ENCODE measurements at places on chromosomes 4 and X. TPM values are rescaled to one million over a fixed set of nuclear protein-coding genes. Genes with fewer than 3 reads are reported as not detected.

DNA sequence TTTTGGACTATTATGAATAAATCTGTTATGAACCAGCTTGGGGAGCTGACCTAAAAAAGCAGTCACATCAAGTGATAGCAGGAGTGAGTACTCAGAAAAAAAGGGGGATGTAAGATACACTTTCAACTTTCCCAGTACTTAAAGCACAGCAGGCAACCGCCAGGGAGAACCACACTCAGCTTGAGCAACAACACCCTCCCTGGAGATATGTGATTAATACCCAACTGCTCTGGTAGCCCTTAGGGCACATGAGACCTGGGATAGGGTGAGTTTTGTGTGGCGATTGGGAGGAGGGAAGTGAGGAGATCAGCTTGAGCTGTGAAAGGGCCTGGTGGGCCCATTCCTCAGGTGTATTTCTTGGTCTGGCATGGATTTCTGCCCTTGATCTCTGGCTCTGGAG, 220.3 kb upstream of the SFRP2 start:
- H3K27me3 ChIP-seq: peaks cover 2% of the 10 kb centered on the region
- no peak overlapping the region for H3K4me3 ChIP-seq

Gene PF4V1
- total RNA-seq: not detected

GRCh38 chr4:123477711-123478209, 81.2 kb downstream of the SPRY1 start:
- peaks cover 3% of the 10 kb centered on the region for H3K27me3 ChIP-seq
- peaks cover 33% of the 10 kb centered on the region for H3K4me1 ChIP-seq
- H3K27ac ChIP-seq: no peak overlapping the region
- H3K4me3 ChIP-seq: no peak overlapping the region
- no peaks in the 10 kb centered on the region for H3K36me3 ChIP-seq

Gene GPR119
- total RNA-seq: not detected

DNA sequence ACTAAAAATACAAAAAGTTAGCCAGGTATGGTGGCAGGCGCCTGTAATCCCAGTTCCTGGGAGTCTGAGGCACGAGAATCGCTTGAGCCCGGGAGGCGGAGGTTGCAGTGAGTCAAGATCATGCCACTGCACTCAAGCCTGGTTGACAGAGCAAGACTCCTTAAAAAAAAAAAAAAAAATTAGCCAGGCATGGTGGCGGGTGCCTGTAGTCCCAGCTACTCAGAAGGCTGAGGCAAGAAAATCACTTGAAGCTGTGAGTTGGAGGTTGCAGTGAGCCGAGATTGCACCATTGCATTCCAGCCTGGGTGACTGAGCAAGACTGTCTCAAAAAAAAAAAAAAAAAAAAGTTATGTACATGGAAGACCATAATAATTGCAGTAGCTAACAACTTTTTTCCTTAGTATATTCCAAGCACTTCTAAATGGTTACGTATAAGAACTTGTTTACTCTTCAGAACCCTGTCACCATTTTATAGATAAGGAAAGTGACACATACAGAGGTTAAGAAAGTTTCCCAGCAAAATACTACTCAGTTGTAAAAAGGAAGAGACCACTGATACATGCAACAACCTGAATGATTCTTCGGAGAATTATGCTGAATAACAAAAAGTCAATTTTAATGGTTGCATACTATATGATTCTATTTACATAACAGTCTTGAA, 24.5 kb downstream of the RUFY3 start:
- no peaks in the 10 kb centered on the region for H3K27me3 ChIP-seq
- H3K4me3 ChIP-seq: no peak overlapping the region
- H3K36me3 ChIP-seq: peaks cover 10% of the 10 kb centered on the region

DNA sequence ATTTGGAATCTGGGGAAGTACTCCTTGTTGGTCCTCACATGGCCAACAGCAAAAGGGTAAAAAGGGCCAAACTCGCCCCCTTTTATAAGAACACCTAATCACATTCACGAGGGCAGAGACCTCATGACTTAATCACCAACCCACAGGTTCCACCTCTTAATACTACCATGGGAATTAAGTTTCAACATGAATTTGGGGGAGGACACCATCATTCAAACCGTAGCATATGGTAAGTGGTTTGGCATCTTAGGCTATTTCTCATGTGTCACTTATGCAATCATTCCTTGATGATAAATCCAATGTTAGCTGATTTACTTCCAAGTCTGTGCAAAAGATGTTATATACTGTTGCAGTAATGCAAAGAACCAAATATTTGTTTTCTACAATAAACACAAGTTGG, 302.9 kb upstream of the FAM241A start:
- no peak overlapping the region for H3K27ac ChIP-seq
- H3K36me3 ChIP-seq: no peaks in the 10 kb centered on the region
- no peak for DNase-seq
- H3K4me1 ChIP-seq: no peaks in the 10 kb centered on the region
- H3K27me3 ChIP-seq: no peaks in the 10 kb centered on the region

DNA sequence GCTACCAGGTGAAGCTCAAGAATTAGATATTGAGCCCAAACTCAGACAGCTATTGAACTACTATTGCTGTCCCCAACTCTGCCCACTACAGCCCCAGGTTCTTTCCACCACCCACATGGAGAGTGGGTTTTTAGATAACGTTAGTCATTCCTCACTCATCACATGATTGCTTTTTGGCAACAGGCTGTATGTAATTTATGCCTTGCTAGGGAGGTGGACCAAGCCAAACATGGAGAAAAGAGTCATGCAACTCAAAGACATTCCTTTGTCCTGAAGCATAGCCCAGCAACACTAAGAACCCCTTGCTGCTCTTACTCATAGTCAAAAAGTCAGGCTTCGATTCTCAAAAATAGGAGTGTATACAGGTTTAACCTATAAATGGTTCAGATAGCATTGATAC, 275.9 kb upstream of the VCX3A start:
- H3K27me3 ChIP-seq: no peaks in the 10 kb centered on the region
- peak; percentile 3 for DNase-seq
- H3K4me3 ChIP-seq: no peak overlapping the region
- H3K27ac ChIP-seq: no peak overlapping the region
- no peaks in the 10 kb centered on the region for H3K4me1 ChIP-seq

DNA sequence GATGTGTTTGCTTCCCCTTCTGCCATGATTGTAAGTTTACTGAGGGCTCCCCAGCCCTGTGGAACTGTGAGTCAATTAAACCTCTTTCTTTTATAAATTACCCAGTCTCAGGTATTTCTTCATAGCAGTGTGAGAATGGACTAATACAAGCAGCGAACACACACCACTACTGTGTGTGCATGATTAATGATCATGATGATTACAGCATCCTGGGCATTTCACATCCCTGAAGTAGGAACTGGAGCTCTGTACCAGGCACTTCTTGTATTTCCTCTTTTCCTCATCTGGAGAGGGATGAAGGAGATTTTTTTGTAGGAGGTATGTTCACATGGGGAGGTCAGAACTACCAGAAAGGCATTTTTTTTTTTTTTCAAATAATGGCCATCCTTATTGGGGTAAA, 60.8 kb downstream of the PPM1K start:
- H3K4me3 ChIP-seq: no peak overlapping the region
- no peak overlapping the region for H3K27ac ChIP-seq
- DNase-seq: no peak
- no peaks in the 10 kb centered on the region for H3K36me3 ChIP-seq

Gene NXF2
- not detected for total RNA-seq

Gene CYBB
- not detected for total RNA-seq

Gene MAGEA4
- total RNA-seq: not detected

GRCh38 chr4:153471698-153472093, 5.5 kb downstream of the TMEM131L start:
- H3K36me3 ChIP-seq: peaks cover 11% of the 10 kb centered on the region
- no peak overlapping the region for H3K27ac ChIP-seq
- no peak for DNase-seq

GRCh38 chr4:80980239-80980638, 50.3 kb upstream of the BMP3 start:
- no peaks in the 10 kb centered on the region for H3K4me1 ChIP-seq
- H3K27me3 ChIP-seq: peaks cover 4% of the 10 kb centered on the region
- no peak overlapping the region for H3K27ac ChIP-seq
- H3K4me3 ChIP-seq: no peak overlapping the region
- no peaks in the 10 kb centered on the region for H3K36me3 ChIP-seq

DNA sequence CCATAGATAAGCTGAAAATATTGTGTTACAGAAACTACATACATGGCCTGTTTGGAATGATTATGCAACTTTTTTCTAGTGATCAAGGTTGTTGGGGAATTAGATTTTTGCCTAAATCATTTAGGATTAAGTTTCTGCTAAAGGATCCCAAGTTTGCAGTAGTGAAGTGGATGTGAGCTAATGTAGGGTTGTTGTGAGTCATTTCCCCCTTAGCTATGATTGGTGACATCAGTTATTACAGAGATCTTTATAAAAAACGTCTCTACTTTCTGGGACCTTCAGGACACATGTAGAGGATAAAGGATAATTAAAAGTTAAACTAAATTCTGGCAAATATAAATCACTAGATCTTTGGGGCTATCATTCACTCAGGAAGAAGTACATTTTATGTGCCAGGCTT, 133.3 kb downstream of the GATB start:
- H3K4me1 ChIP-seq: peaks cover 48% of the 10 kb centered on the region
- H3K27ac ChIP-seq: peak overlapping the region; percentile 42
- peak; percentile 33 for DNase-seq

GRCh38 chr4:126435491-126435890, 1120.7 kb downstream of the FAT4 start:
- no peak overlapping the region for H3K4me3 ChIP-seq
- no peaks in the 10 kb centered on the region for H3K36me3 ChIP-seq
- no peak overlapping the region for H3K27ac ChIP-seq
- H3K27me3 ChIP-seq: no peaks in the 10 kb centered on the region

- H3K27ac ChIP-seq: no peak overlapping the region
- H3K36me3 ChIP-seq: no peaks in the 10 kb centered on the region
- no peaks in the 10 kb centered on the region for H3K27me3 ChIP-seq
- H3K4me3 ChIP-seq: no peak overlapping the region
- no peak for DNase-seq
- no peaks in the 10 kb centered on the region for H3K4me1 ChIP-seq
Measured at GRCh38 chrX:8273451-8273895, 102.4 kb upstream of the VCX2 start.

Gene RAI2
- not detected for total RNA-seq

Gene TLR6
- total RNA-seq: 1.3 TPM

- H3K4me1 ChIP-seq: no peaks in the 10 kb centered on the region
- peaks cover 2% of the 10 kb centered on the region for H3K27me3 ChIP-seq
- no peak overlapping the region for H3K27ac ChIP-seq
- no peak overlapping the region for H3K4me3 ChIP-seq
- H3K36me3 ChIP-seq: peaks cover 15% of the 10 kb centered on the region
- no peak for DNase-seq
Measured at GRCh38 chrX:1430451-1430850, 22.3 kb downstream of the ASMTL start.

- peaks cover 45% of the 10 kb centered on the region for H3K4me1 ChIP-seq
- no peak for DNase-seq
- H3K27ac ChIP-seq: no peak overlapping the region
- no peak overlapping the region for H3K4me3 ChIP-seq
- peaks cover 10% of the 10 kb centered on the region for H3K36me3 ChIP-seq
Measured at GRCh38 chr4:22478426-22478825, 37.4 kb downstream of the ADGRA3 start.

Gene HTN3
- total RNA-seq: not detected

DNA sequence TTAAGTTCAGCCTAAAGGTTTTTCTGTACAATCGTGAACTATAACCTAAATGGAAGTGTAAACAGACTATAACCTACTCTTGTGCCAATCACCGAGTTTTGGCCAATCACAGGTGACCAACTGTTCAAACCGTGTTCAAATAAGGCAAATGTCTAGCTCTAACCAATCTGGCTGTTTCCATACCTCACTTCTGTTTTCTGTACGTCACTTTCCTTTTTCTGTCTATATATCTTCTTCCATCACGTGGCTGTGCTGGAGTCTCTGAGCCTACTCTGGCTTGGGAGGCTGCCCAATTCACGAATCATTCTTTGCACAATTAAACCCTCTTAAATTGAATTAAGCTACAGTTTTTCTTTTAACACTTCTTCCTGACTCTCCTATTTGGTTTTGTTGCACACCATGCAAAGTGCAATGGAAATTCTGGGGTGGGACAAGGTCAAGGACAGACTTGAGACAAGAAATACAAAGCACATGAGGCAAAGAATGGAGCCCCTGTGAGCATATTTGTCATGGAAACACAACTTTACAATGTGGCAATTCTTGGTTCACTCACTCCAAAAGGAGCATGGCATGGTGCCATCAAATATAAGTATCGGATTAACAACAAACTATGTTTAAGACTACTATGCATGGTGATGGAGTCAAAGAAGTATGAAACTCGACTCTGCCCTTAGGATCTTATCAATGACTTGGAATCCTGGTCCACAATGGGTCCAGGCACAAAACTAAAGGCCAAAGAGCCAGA, 115.7 kb upstream of the FAM9B start:
- H3K27me3 ChIP-seq: peaks cover 2% of the 10 kb centered on the region
- H3K4me1 ChIP-seq: peaks cover 46% of the 10 kb centered on the region
- H3K4me3 ChIP-seq: no peak overlapping the region
- peak overlapping the region; percentile 93 for H3K27ac ChIP-seq
- no peak for DNase-seq

DNA sequence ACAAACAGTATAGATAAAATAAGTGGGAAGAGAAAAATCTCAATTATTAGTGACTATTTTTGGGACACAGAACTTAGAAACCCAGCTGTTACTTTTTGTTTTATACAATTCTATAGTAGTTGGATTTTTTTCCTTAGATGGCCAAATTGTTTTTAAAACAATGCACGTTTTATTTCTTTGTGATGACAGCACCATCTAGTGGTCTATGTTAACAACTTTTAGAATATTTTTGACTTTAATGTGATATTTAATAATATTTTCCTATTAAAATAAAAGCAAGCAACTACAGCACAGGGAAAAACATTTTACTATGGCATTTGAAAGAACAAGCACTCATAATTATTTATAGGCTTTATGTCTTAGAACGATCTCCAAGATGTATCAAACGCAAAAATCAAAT, 5.6 kb upstream of the SMIM31 start:
- no peak overlapping the region for H3K4me3 ChIP-seq
- no peak overlapping the region for H3K27ac ChIP-seq
- H3K27me3 ChIP-seq: no peaks in the 10 kb centered on the region
- H3K36me3 ChIP-seq: no peaks in the 10 kb centered on the region

- no peaks in the 10 kb centered on the region for H3K36me3 ChIP-seq
- DNase-seq: no peak
- H3K27ac ChIP-seq: no peak overlapping the region
- H3K4me3 ChIP-seq: no peak overlapping the region
- H3K27me3 ChIP-seq: no peaks in the 10 kb centered on the region
Measured at GRCh38 chrX:123215397-123216089, 31.5 kb downstream of the GRIA3 start.

GRCh38 chr4:4960574-4960973, 58.7 kb downstream of the CYTL1 start:
- H3K36me3 ChIP-seq: peaks cover 9% of the 10 kb centered on the region
- no peak for DNase-seq
- H3K4me3 ChIP-seq: no peak overlapping the region
- no peaks in the 10 kb centered on the region for H3K4me1 ChIP-seq
- no peak overlapping the region for H3K27ac ChIP-seq
- no peaks in the 10 kb centered on the region for H3K27me3 ChIP-seq

All from HFFc6 (cell line).